Fibroblast of skin of left quadriceps (primary cell): ENCODE measurements at places on chromosomes 16 and 17.

DNA sequence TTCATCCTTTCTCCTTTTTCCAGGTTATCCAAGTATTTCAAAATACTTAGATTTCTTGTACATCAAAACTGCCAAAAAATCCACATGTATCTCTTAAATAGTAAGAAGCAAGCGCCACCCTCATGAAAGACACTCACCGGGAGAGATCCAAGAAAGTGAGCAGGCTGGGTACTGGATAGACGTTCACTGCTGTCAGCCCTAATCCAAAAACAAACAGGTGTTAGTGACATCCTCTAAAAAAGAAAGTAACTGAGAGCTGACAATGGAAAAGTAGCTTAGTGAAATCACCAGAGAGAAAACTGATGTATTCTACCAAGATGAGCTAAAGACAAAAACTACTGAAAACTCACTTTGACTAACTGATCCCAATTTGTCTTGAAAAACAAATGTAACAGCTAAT is 46.1 kb downstream of the MARVELD3 start:
- no peak for DNase-seq

GRCh38 chr16:17414421-17414820 is 56.3 kb downstream of the XYLT1 start:
- no peak for DNase-seq

- DNase-seq = no peak
These were observed 54.2 kb upstream of the SEC14L1 start for GRCh38 chr17:77086433-77087010.

- DNase-seq = no peak
These were observed 1.4 kb upstream of the CNGB1 start for GRCh38 chr16:57972306-57972705.

GRCh38 chr17:51166987-51167931 is 1.0 kb downstream of the NME2 start:
- DNase-seq = no peak

DNA sequence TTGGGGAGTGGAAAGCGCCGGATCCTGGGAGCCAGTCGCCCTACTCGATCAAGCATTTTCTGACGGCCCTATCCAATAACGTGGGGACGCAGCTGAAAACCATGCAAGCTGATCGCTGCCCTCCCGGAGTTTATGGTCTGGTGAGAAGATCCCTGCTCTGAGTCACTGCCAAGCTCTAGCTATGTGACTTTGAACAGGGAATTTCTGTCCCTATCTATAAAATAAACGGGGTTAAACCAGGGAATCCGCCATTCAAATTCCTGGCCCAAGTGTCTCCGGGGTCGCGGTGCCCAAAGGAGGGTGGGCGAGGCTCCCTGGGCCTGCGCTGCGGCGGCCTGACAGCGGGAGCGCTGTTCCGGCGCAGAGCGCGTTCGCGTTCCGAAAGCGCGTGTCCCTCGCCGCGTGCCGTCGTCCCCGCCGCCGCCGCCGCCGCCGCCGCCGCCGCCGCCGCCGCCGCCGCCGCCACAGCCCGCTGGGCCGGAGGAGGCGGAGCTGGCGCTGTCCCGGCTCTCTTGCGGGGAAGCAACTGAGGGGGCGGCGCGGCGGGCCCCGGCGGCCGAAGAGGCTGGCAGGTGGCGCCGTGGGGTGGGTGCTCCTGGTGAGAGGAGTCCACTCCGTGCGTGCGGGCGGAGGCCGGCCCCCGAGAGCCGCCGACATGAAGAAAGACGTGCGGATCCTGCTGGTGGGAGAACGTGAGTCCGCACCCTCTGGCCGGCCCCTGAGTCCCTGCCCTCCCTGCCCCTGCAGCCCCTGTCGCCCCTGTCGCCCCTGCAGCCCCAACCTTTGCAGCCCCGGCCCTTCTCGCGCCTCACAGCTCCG is at the start of gene RHOT1:
TSS of gene RHOT1 (plus strand) at position 465 of the 819 bp plus-strand sequence. CDS start at position 656, 191 bp downstream.
- peak; percentile 66 for DNase-seq

GRCh38 chr17:42111871-42112551 is 503 bp downstream of the DHX58 start:
- DNase-seq = no peak
